ENCODE measurements at places on chromosomes 2 and 18. TPM values are rescaled to one million over a fixed set of nuclear protein-coding genes. Genes with fewer than 3 reads are reported as not detected.
A peak's percentile ranks its signal among the peaks of the same experiment; 100 is the strongest.

DNA sequence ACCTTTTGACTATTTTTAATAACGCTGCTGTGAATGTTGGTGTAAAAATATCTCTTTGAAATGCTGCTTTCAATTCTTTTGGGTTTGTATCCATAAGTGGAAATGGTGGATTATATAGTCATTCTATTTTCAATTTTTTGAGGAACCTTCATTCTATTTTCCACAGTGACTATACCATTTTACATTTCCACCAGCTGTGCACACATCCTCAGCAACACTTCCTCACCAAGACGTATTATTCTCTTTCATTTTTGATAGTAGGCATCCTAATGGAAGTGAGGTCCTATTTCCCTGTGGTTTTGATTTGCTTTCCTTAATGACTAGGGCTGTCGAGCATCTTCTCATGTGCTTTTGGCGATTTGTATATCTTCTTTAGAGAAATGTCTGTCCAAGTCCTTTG lies 14.8 kb downstream of the CASP10 start:
- DNase-seq: no peak

Gene USP34
- total RNA-seq: 83.2 TPM

- DNase-seq: no peak
These were observed 190.7 kb downstream of the DLGAP1 start for GRCh38 chr18:4264347-4264791.

GRCh38 chr2:9410108-9410507 lies 13.2 kb downstream of the ITGB1BP1 start:
- no peak for DNase-seq

GRCh38 chr18:75880925-75881504 lies 453.5 kb upstream of the SMIM21 start:
- DNase-seq: no peak

DNA sequence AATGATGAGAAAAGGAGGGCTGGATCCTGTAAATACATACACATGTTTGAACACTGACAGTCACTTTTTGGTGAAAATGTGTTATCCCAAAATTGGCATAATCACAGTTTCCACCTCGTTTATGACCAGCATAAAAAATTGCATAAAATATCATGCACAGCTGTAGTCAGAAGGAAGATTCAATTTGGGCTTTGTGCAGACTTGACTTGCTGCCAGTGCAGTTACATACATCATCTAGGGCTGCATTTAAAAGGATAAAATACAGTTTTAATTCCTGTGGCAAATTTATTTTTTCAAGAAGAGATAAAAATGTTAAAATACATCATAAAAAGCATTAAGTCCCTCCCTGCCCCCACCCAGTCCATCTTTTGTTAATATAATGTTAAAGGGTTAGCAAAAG lies 103.8 kb downstream of the VWC2L start:
- DNase-seq: no peak

GRCh38 chr2:162609798-162610197 lies 228.8 kb downstream of the KCNH7 start:
- DNase-seq: no peak

DNA sequence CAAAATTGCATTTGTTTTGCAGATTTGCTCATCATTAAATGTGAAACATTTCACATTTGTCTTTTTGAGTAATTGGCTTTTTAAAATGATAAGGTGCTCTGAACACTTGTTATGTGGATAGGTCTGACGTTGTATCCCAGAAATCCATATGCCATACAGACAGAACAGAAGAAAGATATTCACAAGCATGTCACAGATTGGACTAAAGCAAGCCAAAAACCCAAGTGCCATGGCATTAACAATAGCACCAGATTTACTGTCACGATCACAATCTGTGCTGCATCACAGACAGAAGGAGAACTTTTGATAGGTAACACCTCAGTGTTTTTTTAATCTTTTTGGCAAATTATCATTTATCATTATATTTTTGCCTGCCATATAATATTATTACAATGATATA lies 272.6 kb downstream of the ARHGAP15 start:
- DNase-seq: no peak

- DNase-seq: peak; percentile 10
These were observed 941.1 kb upstream of the FANCL start for GRCh38 chr2:59182249-59182648.

Gene RAMP1
- total RNA-seq: 2.1 TPM

Gene SESTD1
- 15.3 TPM for total RNA-seq

- DNase-seq: no peak
These were observed 35.9 kb upstream of the POMC start for GRCh38 chr2:25204190-25204838.

Gene SRD5A2
- total RNA-seq: under 0.01 TPM

- peak; percentile 63 for DNase-seq
These were observed 76.1 kb upstream of the PMAIP1 start for GRCh38 chr18:59823596-59824195.

DNA sequence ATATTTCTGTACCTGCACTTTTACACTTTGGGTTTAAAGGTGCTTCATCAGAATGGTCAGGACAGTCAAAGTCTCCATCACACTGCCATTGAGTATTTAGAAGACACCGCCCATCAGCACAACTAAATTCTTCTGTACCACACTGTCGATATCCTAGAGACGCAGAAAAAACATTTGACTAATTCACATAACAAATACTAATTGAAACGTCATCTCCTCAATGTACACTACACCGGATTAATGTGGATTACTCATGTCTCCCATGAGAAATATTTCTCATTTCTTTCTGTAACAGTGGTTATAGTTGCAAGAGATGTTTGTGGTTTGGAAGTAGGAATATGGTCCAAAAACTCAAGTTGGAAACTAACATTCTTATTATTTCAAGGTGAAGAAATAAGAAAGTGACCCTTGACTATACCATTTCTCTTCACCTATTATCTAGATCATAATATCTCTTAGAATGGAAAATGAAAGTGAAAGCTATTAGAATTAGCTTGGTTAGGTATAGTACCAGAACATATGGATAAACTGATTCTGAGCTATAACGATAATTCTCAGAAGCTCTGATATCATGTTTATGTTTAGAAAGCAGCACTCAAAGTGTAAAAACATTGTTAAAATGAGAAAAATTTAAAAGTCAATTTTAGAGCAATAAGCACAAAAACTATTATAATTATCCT lies 1627.7 kb downstream of the LRP1B start:
- peak; percentile 30 for DNase-seq

DNA sequence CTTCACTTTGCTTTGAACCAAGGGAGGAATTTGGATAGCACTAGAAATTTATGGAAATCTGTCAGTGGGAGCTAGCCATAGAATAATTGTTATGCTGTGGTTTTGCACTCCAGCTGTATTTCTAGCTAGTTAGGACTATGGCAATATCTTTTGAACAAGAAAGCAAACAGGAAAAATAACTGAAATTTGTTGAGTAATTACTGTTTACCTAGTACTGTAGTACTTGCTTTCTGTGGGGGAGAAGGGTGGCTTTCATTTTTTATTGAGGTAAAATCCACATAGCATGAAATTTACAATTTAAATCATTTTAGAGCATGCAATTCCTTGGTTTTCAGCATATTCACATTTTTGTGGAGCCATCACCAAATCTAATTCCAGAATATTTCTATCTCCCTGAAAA lies 28.4 kb downstream of the MBD5 start:
- DNase-seq: no peak

GRCh38 chr2:21754164-21754788 lies 630.5 kb downstream of the TDRD15 start:
- DNase-seq: peak; percentile 5

DNA sequence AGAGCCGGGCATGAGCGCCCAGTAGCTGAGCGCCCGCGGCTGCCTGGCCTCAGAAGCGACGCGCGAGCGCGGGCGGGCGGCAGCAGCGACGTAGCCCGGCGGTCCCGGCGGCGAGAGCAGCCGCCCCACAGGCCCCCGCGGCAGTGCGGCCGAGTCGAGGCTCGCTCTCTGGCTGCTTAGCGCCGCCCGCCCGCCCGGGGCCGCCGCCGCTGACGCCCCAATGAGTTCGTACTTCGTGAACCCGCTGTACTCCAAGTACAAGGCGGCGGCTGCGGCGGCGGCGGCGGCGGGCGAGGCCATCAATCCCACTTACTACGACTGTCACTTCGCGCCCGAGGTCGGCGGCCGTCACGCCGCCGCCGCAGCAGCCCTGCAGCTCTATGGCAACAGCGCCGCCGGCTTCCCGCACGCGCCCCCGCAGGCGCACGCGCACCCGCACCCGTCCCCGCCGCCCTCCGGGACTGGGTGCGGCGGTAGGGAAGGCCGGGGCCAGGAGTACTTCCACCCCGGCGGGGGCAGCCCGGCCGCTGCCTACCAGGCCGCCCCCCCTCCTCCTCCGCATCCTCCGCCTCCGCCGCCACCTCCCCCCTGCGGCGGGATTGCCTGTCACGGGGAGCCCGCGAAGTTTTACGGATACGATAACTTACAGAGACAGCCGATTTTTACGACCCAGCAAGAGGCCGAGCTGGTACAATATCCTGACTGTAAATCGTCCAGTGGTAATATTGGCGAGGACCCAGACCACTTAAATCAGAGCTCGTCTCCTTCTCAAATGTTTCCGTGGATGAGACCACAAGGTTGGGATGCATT lies 847 bp downstream of the HOXD8 start:
- no peak for DNase-seq

- DNase-seq: peak; percentile 17
These were observed 36.5 kb upstream of the SLC39A10 start for GRCh38 chr2:195620501-195620900.

Gene UGT1A5
- 0.26 TPM for total RNA-seq
